ENCODE measurements at places on chromosomes 7 and 10.

- DNase-seq: peak; percentile 28
Measured at GRCh38 chr10:17685233-17685840, 41.4 kb downstream of the STAM start.

DNA sequence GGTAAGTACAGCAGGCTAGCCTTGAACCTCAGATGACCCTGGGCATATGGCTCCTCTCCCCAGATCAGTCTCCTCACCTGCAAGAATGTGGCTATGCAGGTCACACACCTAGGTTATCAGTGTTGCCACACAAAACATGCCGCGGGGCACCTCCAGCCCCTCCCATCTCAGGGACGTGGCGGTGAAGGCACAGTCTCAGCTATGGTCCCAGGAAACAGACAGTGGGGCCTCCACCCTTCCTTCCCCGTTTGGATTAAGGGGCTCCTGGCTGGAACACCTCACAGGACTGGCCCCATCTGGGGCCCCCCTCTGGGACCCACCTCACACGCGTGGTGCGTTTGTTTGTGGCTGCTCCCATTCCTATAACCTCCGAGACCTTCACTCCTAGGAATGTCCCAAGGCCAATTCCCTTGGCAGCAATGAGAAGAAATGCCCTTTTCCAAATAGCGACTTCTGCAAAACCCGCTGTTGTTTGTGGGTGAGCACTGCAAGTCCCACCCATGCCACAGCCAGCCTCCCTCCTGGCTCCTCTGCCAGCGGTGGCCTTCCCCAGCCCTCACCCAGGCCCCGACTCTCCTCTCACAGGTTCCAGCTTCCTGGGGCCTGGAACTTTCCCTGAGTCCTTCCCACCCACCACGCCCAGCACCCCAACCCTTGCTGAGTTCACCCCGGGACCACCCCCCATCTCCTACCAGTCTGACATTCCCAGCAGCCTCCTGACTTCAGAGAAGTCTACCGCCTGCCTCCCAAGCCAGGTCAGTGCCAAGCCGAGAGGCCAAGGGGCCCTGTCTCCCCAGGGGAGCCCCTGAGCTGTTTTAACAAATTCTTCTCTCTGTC is 17.1 kb downstream of the ZMIZ2 start:
- no peak for DNase-seq

GRCh38 chr7:36040679-36041078 is 112.4 kb upstream of the EEPD1 start:
- DNase-seq: no peak

DNA sequence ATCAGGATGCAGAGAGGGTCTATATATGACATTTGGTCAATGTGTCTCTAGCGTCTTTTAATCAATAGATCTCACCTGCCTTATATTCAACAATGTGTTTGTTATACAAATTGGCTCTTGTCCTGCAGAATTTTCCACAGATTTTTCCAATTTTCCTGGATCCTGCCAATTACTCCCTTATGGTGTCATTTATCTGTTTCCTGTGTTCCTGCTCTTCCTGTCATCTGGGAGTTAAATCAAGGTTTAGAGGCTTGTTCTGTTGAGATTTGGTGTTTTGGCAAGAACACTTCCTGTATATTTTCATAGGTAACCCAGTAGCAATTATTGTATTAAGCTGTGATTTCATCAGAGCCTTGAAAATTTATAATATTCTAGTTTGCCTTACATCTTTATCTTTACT is 8.8 kb upstream of the C10orf71 start:
- DNase-seq: no peak

GRCh38 chr10:17683541-17683940 is 39.6 kb downstream of the STAM start:
- no peak for DNase-seq

GRCh38 chr10:132967540-132967939 is 25.2 kb upstream of the CFAP46 start:
- DNase-seq: no peak

Data from CD4-positive, alpha-beta T cell treated with Interleukin-2 at 100 ng/mL for 4 hours (primary cell).